Dorsolateral prefrontal cortex (tissue), 122 donors: ENCODE measurements at places on chromosomes 5 and 9.
A peak's percentile ranks its signal among the peaks of the same experiment; 100 is the strongest.

DNA sequence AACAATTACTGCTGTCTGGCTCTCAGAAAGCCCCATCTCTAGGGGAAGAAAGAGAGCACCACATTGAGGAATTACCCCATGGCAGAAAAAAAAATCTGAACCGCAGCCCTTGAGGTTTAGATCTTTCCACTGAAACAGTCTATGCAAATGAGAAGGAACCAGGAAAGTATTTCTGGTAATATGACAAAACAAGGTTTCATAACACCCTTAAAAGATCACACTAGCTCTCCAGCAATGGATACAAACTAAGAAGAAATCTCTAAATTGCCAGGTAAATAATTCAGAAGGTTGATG is 427.1 kb downstream of the PRELID2 start:
- no peak for DNase-seq

- no peak for DNase-seq
These were observed 90.6 kb downstream of the PTCD2 start for GRCh38 chr5:72410688-72411295.

DNA sequence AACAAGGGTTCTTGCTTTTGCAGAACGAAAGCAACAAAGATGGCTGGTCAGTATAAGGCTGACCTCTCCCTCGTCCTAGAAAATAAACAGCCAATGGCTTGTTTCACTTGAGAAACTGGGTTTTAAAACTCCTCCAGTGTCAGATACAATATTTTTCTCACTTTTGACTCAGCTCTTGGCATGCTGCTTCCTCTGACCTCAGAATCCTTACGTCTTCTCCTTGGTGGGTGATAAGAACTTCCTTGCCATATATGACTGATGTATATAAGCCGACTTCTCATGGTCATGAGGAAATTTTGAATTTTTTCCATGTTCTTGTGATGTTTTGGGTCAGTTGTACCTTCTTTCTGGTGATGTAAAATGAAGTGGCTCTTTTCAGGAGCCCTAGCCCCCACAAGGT is 3.8 kb downstream of the ZNF618 start:
- DNase-seq = no peak

- DNase-seq = no peak
These were observed 106.0 kb downstream of the SMARCA2 start for GRCh38 chr9:2120926-2121689.

DNA sequence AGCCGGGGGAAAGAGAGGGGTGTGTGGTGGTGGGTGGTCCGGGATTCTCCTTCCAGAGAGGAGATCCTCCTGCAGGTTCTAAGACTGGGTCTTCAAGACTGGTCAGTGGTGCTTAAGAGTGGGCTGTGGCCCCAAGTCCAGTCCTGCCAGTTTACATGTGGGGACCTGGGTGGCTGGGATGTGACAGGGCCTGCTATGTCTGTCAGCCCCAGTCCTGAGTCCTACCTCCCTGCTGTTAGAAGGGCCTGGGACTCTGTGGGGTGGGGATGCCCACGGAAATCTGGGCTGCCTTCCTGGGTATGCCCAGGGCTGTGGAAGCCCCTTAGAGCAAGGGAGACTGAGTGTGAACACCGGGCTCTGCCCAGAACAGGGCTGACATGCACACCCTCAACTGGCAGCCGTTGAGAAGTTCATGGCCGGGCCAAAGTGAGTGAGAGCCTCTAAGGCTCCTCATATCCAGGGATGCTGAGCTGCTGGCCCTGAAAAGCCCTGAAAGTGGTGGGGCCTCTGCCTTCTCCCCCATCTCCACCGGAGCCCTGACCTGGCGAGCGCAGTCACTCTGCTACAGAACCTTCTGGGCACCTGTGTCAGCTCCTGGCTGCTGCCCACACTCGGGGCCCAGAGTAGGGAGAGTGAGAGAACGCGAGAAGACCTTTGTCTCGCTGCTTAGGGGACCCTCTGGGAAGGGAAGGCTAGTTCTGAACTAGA is 1.7 kb downstream of the PHF2 start:
- no peak for DNase-seq

DNA sequence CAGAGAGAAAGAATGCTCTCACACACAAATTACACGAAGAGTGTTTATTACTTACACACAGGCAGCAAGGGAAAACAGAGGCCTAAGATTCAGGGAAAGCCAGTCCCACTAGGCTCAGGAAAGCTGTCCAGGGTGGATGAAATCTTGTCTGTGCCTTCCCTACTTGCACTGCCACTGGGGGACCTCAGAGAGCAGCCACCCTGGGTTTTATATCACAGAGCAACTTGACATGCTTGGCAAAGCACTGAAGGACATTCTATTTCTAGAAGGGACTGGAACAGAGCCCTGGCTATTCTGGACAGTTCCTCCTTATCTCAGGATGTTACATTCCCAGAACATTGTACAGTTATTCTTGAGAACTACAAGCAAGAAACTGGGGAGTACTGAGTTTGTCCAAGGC is 7.5 kb upstream of the PRSS3 start:
- no peak for DNase-seq

GRCh38 chr9:27634879-27635278 is 61.6 kb upstream of the C9orf72 start:
- no peak for DNase-seq

- DNase-seq = no peak
These were observed 68.1 kb upstream of the SIMC1 start for GRCh38 chr5:176170084-176170483.

- DNase-seq = no peak
These were observed 4.3 kb upstream of the GM2A start for GRCh38 chr5:151248651-151249050.

- DNase-seq = no peak
These were observed 188.7 kb upstream of the MSX2 start for GRCh38 chr5:174535669-174536068.

DNA sequence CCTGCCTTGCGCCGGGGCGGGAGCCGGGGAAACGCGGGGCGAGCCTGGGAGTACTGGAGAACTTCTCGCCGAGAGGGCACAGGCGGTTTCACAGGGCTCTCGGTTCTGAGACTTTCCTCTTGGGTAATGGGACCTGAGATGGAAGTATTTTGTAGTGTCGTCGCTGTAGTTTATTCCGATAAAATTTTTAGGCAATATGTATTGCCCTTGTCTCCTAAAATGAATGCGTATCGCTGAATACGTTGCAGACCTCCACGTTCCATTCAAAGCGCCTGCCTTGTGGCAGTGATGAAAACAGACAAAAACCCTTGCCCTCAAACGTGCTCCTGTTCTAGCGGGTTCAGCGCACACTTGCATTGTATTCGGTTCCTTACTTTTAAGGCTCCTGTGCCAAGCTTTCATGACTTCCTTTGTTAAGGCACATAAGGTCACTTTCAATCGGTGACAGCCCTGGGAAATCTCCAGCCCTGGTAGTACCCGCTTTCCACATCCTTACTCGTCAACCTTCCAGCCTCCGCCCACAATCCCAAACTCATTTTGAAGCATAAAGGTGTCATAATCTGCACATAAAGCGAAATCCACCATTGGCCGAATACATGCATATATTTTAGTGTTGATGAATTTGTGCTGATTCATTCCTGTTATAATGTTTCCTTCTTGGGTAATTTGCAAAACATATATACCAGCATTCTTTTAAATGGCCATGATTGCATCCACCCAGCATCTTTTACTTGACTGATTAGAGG is 694 bp downstream of the RMI1 start:
- no peak for DNase-seq

- DNase-seq = no peak
These were observed 150.8 kb downstream of the EFNA5 start for GRCh38 chr5:107519900-107520354.

DNA sequence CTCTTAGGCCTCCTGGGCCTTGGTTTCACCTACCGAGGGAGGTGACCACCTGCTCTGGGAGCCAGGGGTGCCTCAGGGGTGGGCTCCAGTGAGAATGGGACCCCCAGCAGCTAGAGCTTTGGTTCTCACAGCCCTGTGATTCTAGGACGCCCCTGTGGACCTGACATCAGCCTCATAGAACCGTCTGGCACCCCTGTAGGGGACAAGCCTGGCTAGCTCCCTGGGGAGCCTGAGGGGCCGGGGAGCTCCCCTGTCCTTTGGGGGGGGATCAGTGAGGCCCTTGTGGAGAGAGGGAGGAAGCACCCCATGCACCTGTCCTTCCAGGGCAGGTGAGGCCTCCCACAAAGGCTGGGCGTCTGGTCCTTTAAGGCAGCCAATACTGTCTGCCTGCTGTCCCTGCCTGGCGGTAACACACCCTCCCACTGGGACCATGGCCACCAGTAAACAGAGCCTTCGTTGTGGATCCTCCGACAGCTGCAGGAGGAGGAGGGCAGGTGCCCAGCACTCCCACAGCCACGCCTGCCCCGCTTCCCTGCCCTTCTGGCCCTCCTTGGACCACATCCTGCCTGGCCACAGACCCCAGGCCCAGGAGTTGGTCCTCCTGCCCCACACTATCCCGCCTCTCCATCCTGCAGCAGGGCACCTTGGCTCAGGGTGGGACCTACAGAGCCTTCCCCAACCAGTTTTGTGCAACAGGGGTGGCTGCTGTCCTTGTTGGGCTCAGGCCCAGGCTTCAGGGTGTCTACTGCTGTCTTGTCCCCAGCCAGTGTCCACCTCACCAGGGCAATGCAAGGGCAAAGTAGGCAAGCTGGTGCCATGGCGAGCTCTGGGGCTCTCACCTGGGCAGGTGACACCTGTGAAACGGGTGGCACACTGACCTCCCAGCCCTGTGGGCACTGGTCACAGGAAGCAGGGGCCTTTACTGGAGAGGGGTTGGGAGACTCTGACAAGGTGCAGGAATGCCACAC is 3.0 kb upstream of the TUBB4B start:
- peak; percentile 58 for DNase-seq

DNA sequence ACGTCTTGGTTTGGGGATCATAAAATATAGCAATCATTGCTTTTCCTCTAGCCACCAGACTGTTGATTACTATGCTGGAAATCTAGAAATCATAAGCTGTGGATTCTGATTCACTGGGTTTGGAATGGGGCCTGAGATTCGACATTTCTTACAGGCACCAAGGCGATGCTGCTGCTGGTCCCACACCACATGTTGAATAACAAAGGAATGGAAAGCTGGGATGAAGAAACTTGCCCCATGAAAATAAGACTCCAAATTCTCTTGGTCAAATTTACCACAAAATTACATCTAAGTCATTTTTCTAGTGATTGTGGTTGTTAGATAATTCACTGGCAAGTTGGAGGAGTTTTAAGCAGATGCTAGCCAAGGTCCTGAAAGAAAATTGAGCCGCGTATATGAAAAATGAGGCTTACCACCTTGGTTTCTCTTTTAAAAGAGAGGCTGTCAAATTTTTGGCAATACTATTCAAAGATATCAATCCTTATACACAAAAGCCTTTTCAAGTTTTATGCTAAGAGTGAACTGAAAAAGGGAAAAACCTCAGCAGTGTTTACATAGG is 23.0 kb upstream of the MEIKIN start:
- no peak for DNase-seq

GRCh38 chr5:56319526-56320181 is 86.5 kb upstream of the ANKRD55 start:
- no peak for DNase-seq
